NCI-H524 (cell line): ENCODE measurements at places on chromosomes 1 and 21.

DNA sequence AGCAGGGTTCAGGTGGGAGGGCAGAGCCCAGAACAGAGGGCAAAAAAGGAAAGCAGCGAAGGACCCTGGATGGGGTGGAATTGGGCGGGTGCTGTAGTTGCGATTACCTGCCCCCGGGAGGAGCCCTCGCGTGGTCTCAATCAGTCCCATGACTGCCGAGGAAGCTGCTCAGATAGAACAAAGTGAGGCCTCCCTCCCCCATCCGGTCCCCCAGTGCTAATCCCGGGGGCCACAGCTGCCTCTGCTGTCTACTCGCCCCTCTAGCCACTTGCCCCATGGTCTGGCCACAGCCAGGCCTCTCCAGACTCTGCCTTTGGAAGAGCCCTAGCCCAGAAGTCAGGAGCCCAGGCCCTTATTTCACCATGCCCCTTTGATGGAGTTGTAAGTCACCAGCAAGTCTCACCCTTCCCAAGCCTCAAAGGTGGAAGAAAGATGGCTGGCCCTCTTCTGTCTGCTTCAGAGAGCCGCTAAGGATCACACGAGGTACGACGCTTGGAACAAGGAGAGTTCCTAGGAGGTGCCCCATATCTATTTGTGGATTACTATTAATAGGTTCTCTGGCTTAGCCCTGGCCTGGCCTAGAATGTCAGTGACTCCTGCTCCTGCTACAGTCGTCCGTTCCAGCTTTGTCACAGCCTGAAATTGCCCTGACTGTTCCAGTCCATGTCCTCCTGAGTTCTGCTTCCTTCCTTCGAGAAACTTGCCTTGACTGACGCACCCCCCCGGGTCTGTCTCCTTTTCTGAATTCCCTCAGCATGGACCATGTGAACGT is 16.4 kb downstream of the ECHDC2 start:
- no peak for DNase-seq

- DNase-seq: no peak
Observed at GRCh38 chr1:210374600-210374953, 45.9 kb downstream of the HHAT start.

GRCh38 chr1:32332290-32333079 is 3.5 kb downstream of the MARCKSL1 start:
- DNase-seq: no peak

GRCh38 chr1:81867235-81867634 is 66.5 kb downstream of the ADGRL2 start:
- no peak for DNase-seq

GRCh38 chr1:67759692-67760029 is 73.6 kb downstream of the GNG12 start:
- DNase-seq: no peak

DNA sequence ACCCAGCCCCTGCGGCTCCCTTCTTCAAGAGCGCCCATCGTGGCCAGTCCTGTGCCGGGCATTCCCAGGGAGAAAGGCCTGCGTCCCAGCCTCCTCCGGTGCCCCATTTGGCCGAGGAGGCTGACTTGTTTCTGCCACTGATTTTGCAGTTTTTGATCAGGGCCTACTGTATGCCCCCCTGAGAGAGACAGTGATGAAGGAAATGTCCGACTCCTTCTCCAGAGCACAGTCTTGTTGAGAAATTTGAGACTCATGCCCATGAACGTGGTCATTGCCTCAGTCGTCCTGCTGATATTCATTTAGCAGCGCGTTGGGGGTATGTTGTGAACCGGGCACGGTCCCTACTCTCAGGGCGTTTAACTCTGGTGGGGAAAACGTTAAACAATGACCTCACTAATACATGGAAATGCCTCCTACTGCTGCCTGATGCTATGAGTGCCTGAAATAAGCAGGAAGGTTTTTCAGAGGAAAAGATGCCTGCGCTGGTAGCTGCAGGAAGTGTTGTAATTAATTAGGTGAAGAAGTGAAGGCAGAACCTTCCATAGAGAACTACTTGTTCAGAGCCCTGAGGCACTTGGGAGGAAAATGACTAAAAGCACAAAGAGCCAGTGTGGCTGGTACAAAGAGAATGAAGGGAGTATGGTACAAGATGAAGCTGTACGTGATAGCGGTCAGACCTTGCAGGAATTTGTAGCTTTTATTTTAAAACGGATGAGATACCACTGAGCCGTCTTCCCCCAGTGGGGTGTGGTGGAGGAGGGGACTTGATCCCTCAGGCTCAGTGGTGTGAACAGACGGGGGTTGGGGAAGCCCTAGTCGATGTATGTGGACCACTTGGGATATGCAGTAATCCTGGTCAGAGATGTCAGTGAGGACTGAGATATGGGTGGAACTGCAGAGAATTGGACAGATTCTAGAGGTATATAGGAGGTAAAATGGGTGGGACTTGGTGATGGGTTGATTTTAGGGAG is 730 bp downstream of the ZCCHC17 start:
- no peak for DNase-seq

GRCh38 chr1:109248797-109249629 is at the start of gene CELSR2:
Gene CELSR2, plus strand, starts transcription at chr1:109249539. Its CDS starts 541 bp downstream, at chr1:109250080.
- DNase-seq: peak; percentile 71

GRCh38 chr1:177964336-177964735 is 5.5 kb downstream of the SEC16B start:
- DNase-seq: no peak

GRCh38 chr1:175520186-175520585 is 223.2 kb downstream of the TNR start:
- no peak for DNase-seq

DNA sequence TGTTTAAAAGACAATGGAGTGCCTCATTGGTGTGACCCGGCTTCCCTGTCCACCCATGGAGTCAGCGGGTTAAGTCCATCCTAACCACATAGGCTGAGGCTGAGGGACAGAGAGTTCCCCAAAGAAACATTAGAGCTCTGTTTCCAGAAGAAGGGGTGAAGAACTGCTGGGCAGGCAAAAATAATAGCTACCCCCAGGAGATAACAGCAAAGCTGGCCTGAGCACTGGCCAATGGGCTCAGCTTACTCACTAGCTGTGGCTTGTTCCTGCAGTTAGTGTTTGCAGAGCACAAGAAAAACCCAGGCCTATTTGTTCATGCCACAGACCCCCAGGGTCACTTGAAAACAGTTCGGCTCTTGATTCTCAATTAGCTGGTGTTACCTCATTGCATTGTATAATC is 311.2 kb downstream of the NFIA start:
- DNase-seq: no peak

DNA sequence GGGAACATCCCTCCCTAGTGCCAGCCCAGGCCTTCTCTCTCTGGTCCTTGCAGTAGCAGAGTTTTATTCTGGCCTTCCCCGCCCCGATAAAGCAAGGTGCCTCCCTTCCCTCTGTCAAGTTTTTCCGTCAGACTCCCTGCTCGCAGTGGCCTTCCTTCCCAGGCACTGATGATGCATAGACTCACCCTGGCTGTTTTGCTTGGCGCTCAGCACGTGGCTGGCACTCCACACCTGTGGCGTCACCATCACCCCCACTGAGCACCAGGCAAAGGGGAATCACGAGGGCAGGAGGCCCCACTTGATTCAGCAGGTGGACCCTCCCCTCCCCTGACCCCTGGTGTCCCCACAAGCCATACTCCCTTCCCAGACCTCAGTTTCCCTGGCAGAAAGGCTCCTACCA is 7.4 kb downstream of the SLC26A9 start:
- DNase-seq: no peak

GRCh38 chr1:47532921-47533792 is 95.3 kb downstream of the FOXD2 start:
- DNase-seq: no peak

GRCh38 chr1:78743626-78744025 is 94.0 kb downstream of the IFI44 start:
- no peak for DNase-seq

DNA sequence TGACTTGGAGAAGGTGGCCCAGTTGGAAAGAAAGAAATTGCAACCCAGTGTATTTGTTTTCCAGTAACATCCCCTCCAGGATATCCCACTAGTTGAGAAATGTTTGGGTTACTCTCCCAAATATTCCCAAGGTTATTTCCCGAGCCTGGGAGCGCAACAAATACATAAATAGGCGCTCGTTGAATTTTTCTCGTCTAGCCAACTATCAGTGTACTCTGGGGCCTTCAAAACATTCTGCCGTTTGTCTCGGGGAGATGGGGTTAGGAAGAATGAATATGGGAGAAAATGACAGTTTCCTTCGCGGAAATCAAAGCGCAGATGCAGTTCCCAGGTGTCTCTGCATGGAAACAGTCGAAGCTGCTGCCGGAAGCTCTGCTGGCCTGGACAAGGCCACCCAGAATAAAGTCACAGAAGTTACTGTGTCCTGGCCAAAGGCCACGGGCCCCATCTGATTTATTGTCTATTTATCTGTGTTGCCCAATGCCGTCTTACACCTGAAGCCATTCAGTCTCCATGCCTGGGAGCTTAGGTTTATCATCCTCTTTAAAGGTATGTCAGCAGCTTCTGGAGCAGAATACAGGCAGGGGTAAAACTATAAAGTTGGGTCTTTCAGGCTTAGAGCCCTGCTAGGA is 1.0 kb downstream of the C1orf115 start:
- no peak for DNase-seq

- no peak for DNase-seq
Observed at GRCh38 chr1:113605146-113605545, 154.1 kb downstream of the PHTF1 start.

GRCh38 chr1:21289700-21290545 is at the start of gene ECE1:
Gene ECE1, minus strand, starts transcription at chr1:21290463. Its CDS starts 49 bp downstream, at chr1:21290414.
- no peak for DNase-seq

DNA sequence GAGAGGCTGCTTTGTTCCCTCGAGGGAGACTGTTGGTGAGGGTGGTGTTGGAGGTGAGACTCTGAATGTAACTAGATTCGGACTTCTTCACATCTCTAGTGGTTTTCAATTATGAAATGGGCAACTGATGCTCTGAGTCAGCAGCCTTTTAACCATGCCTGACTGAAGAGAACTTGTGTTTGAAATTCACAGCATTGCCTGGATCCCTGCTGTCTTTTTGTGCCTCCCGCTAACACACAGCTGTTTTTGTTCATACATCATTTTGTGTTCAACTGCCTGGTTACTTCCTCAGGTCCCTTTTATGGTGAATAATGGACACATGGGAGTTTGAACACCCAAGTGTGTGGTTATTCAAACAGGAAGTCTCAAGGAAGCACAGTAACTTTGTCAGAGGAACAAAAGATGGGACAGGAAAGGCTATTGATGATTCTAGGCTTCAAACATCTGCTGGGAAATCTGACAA is 16.8 kb downstream of the LAMC1 start:
- no peak for DNase-seq

- DNase-seq: no peak
Observed at GRCh38 chr1:87647430-87648177, 318.9 kb downstream of the LMO4 start.

DNA sequence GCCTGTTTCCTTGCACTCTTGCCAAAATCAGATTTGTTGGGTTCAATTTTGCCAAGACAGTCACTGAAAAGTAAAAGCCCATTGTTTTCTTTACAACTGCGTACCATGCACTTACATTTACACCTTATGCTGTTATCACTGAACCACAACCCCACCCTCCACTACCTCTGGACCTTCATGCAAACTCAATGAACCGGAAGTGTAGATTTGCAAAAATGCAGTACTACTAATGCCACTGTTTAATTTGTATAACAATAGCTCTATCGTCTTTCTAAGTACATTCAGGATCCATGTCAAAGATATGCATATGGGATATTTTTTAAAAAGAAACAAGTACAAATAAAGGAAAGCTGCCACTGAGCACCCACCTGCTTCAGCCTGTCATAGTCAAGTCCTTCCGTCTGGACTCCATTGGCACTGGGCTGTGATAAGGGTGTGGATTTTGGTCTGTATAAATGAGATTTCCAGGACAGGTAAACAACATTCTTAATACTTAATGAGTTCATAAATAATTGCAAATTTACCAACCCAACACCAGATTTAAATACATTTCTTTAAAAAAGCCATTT is 72.9 kb upstream of the LBR start:
- DNase-seq: no peak

GRCh38 chr21:28916150-28916893 is 76.4 kb downstream of the LTN1 start:
- DNase-seq: no peak

- peak; percentile 84 for DNase-seq
Observed at GRCh38 chr21:25801217-25802014, 66.6 kb downstream of the GABPA start.

DNA sequence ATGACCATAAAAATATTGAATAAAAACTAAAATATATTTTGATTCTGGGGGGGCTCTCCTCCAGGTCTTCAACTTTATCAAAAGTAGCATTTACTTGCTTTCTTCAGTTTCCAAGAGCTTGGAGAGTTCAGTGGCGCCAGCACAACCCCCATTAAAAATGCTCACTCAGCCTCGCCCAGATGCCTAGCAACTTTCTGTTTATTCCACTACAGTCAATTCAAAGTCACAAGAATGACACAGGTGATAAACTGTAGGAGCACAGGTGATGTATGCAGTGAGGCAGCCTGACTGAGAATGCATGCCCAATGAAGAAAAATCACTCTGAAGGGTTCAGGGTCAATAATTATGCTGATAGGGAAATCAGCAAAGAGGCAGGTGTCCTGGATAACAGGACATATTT is 159.4 kb upstream of the ATP1B1 start:
- no peak for DNase-seq

- no peak for DNase-seq
Observed at GRCh38 chr1:175043824-175044223, 20.6 kb upstream of the MRPS14 start.

GRCh38 chr1:230797942-230798365 is 50.8 kb downstream of the CAPN9 start:
- peak; percentile 32 for DNase-seq

DNA sequence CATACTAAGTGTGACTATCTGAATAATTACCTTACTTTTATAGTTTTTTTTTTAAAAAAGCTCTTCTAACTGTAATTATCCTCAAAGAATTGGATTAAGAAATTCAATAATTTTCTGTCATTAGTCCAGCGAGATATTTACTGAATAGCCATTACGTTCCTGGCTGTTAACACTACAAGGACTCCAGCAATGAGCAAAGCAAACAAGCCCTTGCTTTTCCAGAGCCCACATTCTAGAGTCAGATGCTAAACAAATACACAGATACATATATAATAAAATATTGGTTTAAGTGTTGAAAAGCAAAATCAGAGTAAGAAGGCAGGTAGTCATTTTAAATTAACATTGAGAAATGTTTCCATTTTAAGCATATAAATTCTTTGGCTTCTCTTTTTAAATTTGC is 118.4 kb downstream of the ATF6 start:
- no peak for DNase-seq

- DNase-seq: no peak
Observed at GRCh38 chr1:158026651-158027050, 33.2 kb downstream of the KIRREL1 start.

DNA sequence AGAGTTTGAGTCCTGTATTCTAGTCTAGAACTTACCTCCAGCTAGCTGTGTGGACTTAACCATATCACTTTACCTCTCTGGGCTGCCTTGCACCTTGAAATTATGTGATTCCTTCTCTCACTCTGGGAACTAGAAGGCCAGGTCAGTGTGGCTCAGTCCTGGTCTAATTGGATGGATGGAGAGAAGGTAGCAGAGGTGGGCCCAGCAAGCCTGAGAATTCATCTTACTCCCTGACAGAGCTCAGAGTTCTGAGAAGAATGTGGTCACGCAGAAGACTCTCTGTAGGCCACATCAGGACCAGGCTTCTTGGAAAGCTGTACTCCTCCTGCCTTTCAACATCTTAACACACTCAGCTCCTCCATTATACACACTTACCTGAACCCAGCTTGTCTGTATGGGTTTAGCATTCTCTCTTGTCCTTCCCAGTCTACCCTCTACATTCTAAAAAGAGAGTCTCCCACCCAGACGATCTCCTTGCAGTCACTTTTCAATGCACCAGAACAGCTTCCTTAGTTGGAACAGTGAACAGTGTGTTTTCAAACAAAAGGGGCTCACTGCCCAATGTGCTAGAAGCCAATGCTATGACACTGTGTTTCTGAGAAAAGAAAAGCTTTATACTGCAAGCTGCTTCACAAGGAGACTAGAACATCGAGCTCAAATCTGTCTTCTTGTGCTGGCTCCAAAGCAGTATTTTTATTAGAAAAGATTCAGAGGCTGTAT is 60.5 kb downstream of the CAPN9 start:
- no peak for DNase-seq
